ENCODE measurements at places on chromosomes 2 and 18.

DNA sequence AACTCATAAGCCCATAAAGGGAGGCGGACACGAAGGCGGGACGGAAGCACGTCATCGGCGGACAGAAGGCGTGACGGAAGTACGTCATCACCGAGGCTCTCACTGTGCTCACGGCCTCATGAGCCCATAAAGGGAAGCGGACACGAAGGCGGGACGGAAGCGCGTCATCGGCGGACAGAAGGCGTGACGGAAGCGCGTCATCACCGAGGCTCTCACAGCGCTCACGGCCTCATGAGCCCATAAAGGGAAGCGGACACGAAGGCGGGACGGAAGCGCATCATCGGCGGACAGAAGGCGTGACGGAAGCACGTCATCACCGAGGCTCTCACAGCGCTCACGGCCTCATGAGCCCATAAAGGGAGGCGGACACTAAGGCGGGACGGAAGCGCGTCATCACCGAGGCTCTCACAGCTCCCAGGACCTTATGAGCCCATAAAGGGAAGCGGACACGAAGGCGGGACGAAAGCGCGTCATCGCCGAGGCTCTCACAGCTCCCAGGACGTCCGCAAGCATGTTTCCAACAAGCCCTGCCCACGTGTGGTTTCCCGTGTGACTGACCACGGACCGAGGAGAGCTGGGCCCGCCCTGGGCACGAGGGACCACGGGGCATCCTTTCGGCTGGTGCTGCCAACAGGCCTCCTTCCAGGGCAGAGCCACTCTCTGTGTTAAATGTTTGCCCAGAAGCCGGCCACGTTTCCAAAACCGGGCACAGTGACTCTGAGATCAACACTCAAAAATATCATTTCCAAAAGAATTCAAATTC, 182.7 kb upstream of the SALL3 start:
- DNase-seq = no peak

GRCh38 chr18:12278215-12278671, 24.1 kb downstream of the CIDEA start:
- no peak for DNase-seq

GRCh38 chr18:8401606-8402005, 207.6 kb upstream of the RAB12 start:
- DNase-seq = no peak

DNA sequence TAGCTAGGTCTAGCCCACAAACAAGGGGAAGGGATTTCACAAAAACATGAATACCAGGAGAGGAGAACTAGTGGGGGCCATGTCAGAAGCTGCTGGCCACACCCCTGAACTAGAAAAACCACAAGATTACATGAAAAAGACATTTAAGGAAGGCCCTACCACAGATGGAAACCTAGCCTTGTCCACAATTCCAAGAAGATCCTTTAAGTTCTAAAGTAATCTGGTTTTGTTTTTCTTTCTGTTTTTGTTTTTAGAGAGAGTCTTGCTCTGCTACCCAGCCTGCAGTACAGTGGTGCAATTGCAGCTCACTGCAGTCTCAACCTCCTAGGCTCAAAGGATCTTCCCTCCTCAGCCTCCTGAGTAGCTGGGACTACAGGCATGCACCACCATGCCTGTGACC, 34.2 kb upstream of the CAB39 start:
- DNase-seq = no peak

- DNase-seq = no peak
These were observed 6.3 kb upstream of the RAB31 start for GRCh38 chr18:9701609-9702349.

DNA sequence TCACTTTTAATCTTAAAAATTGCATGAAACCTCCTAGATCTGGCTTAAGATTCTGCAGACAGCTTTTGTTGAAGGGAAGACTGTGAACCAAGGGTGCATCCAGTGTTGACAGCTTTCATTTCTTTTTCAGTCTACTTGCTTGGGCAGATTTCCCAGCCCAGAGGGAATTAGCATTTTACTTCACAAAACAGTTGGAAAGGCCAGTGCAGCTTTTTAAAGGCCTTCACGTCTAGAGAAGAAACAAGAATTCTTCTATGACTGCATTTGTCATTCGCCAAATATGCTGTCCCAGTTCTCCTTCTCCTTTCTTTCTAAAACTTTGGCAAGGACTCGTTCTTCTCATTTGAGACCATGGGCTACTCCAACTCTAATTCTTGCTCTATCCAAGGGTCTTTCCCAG, 17.4 kb downstream of the NTSR2 start:
- DNase-seq = no peak
